ENCODE measurements at places on chromosomes 6 and 20.
A peak's percentile ranks its signal among the peaks of the same experiment; 100 is the strongest.

- no peaks in the 10 kb centered on the region for H3K4me1 ChIP-seq
- H3K4me3 ChIP-seq = no peak overlapping the region
- H3K36me3 ChIP-seq = no peaks in the 10 kb centered on the region
- DNase-seq = no peak
- no peaks in the 10 kb centered on the region for H3K27me3 ChIP-seq
Observed at GRCh38 chr6:20875369-20875963, 341.2 kb downstream of the CDKAL1 start.

DNA sequence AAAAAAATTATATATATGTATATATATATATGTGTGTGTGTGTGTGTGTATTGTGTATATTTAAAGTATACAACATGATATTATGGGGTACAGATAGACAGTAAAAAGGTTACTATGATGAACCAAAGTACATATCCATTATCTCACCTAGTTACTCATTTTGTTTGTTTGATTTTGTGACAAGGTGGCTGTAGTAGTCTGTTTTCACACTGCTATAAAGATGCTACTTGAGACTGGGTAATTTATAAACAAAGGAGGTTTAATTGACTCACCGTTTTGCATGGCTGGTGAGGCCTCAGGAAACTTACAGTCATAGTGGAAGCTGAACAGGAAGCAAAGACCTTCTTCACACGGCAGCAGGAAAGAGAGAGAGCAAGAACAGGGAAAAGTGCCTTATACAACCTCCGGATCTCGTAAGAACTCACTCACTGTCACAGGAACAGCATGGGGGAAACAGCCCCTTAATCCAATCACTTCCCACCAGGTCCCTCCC lies 30.2 kb upstream of the DACT2 start:
- H3K27me3 ChIP-seq = no peaks in the 10 kb centered on the region
- DNase-seq = no peak
- H3K4me3 ChIP-seq = no peak overlapping the region
- H3K27ac ChIP-seq = no peak overlapping the region

GRCh38 chr6:15968519-15968918 lies 160.4 kb upstream of the MYLIP start:
- H3K4me3 ChIP-seq = no peak overlapping the region
- DNase-seq = no peak
- H3K27me3 ChIP-seq = no peaks in the 10 kb centered on the region
- H3K4me1 ChIP-seq = no peaks in the 10 kb centered on the region
- no peak overlapping the region for H3K27ac ChIP-seq
- H3K36me3 ChIP-seq = no peaks in the 10 kb centered on the region

GRCh38 chr6:125212377-125212776 lies 58.8 kb downstream of the TPD52L1 start:
- no peaks in the 10 kb centered on the region for H3K27me3 ChIP-seq
- peaks cover 10% of the 10 kb centered on the region for H3K4me1 ChIP-seq
- no peak overlapping the region for H3K27ac ChIP-seq
- H3K36me3 ChIP-seq = no peaks in the 10 kb centered on the region

- no peak overlapping the region for H3K27ac ChIP-seq
- peaks cover 14% of the 10 kb centered on the region for H3K4me1 ChIP-seq
- no peak for DNase-seq
- no peaks in the 10 kb centered on the region for H3K36me3 ChIP-seq
Observed at GRCh38 chr6:15793826-15794225, 131.0 kb upstream of the DTNBP1 start.

DNA sequence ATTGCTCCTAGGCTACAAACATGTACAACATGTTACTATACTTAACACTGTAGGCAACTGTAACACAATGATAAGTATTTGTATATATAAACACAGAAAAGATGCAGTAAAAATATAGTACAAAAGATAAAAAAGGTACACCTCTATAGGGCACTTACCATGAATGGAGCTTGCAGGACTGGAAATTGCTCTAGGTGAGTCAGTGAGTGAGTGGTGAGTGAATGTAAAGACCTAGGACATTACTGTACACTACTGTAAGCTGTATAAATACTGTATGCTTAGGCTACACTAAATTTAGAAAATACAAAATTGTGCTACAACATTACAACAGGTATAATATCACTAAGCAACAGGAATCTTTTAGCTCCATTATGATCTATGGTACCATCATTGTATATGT lies 312.0 kb upstream of the PREP start:
- H3K27ac ChIP-seq = no peak overlapping the region
- no peak overlapping the region for H3K4me3 ChIP-seq
- no peak for DNase-seq
- H3K4me1 ChIP-seq = no peaks in the 10 kb centered on the region
- no peaks in the 10 kb centered on the region for H3K27me3 ChIP-seq
- no peaks in the 10 kb centered on the region for H3K36me3 ChIP-seq

GRCh38 chr20:58982406-58983114 lies 1.5 kb downstream of the NELFCD start:
- DNase-seq = no peak
- no peak overlapping the region for H3K27ac ChIP-seq
- no peak overlapping the region for H3K4me3 ChIP-seq
- H3K27me3 ChIP-seq = no peaks in the 10 kb centered on the region

GRCh38 chr20:59994697-59995122 lies 36.5 kb downstream of the CDH26 start:
- H3K27ac ChIP-seq = no peak overlapping the region
- no peaks in the 10 kb centered on the region for H3K36me3 ChIP-seq
- H3K4me3 ChIP-seq = no peak overlapping the region
- no peaks in the 10 kb centered on the region for H3K27me3 ChIP-seq

DNA sequence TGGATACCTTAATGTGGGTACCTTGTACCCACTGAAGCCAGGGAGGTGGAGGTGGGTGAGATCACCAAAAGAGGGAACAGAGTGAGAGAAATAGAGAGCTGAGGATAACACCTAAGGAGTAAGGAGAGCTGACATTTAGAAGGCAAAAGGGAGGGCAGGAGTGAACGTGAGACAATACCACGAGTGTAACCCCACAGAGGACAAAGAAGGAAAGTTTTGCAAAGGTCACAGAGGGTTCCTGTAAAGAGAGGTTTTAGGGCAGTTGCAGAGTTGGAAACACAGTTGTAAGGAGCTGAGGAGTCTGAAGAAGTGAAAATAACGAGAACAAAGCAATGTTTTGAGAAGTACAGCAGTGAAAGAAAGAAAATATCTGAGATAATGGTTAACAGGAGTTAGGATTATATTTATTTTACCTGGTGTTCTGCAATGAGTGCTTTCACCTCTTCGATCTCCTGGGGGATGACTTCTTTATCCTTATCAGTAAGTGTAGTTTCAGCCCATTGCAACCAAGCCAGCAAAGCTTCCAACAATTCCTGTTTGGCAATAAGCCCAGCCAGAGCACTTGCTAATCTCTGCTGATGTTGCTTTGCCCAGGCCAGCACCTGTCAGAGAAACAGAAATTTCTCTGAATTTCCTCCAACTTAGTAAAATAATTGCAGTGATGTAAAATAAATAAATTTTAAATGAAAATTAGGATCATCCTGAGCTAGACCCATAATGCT lies 166.8 kb downstream of the DST start:
- H3K4me1 ChIP-seq = no peaks in the 10 kb centered on the region
- peak; percentile 72 for DNase-seq
- peaks cover 37% of the 10 kb centered on the region for H3K36me3 ChIP-seq
- H3K4me3 ChIP-seq = no peak overlapping the region
- H3K27ac ChIP-seq = peak overlapping the region; percentile 30
- no peaks in the 10 kb centered on the region for H3K27me3 ChIP-seq

DNA sequence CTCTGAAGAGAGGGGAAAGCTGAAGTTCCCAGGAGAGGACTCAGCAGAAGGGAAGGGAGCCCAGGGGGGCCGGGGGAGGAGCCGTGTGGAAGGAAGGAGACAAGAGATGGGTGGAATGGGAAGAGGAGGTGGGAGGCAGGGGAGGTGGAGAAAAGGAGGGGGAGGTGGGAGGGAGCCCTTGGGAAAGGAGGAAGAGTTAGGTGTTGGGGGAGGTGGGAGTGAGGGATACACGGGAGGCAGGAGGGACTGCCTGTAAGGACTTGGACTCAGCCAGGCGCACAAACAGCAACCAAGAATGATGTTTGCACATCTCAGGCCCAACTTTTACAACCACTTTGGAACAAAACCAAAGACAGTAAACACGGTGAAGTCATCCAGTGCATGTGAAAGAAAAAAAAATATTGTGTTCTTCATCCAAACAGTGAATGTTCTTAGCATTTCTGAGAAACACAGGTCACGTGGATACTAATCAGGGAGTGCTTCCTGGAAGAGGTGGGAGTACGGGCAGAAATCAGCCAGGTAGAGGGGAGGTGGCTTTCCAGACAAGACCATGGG lies 17.4 kb upstream of the LSM14B start:
- H3K4me1 ChIP-seq = no peaks in the 10 kb centered on the region
- H3K27ac ChIP-seq = no peak overlapping the region
- H3K36me3 ChIP-seq = no peaks in the 10 kb centered on the region
- H3K27me3 ChIP-seq = no peaks in the 10 kb centered on the region
- no peak for DNase-seq
- H3K4me3 ChIP-seq = no peak overlapping the region

GRCh38 chr6:1618311-1619097 lies 8.8 kb downstream of the FOXC1 start:
- no peak for DNase-seq
- H3K36me3 ChIP-seq = no peaks in the 10 kb centered on the region
- H3K27ac ChIP-seq = no peak overlapping the region
- H3K4me3 ChIP-seq = no peak overlapping the region

- H3K4me1 ChIP-seq = no peaks in the 10 kb centered on the region
- no peak for DNase-seq
- H3K27ac ChIP-seq = no peak overlapping the region
- H3K36me3 ChIP-seq = no peaks in the 10 kb centered on the region
- no peak overlapping the region for H3K4me3 ChIP-seq
Observed at GRCh38 chr20:19909725-19910124, 107.4 kb upstream of the NAA20 start.

GRCh38 chr6:149284904-149285303 lies 32.6 kb upstream of the TAB2 start:
- H3K4me3 ChIP-seq = no peak overlapping the region
- H3K36me3 ChIP-seq = no peaks in the 10 kb centered on the region
- no peak overlapping the region for H3K27ac ChIP-seq
- no peak for DNase-seq
- H3K27me3 ChIP-seq = no peaks in the 10 kb centered on the region

- peaks cover 27% of the 10 kb centered on the region for H3K4me1 ChIP-seq
- DNase-seq = no peak
- H3K36me3 ChIP-seq = no peaks in the 10 kb centered on the region
- H3K27me3 ChIP-seq = no peaks in the 10 kb centered on the region
Observed at GRCh38 chr6:144920391-144920961, 635.3 kb downstream of the UTRN start.

DNA sequence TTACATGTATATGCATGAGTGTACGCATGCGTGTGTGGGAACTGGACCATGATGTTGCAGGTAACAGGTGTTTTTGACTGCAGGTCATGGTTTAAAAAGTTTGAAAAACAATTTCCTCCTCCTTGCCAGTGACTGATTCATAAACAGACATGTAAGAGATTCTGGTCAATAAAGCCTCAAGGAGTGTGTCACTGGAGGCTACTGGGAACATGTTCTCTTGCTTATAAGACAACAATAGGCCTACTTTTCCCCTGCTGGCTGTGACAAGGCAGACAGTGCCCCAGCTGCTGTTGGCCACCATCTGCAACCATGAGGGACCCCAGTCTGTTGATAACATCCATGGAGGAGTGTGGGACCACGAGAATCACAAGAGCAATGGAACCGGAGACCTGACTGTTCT lies 12.7 kb downstream of the LEMD2 start:
- H3K36me3 ChIP-seq = peaks cover 75% of the 10 kb centered on the region
- H3K27me3 ChIP-seq = no peaks in the 10 kb centered on the region
- no peak overlapping the region for H3K27ac ChIP-seq
- H3K4me1 ChIP-seq = no peaks in the 10 kb centered on the region
- no peak for DNase-seq
- no peak overlapping the region for H3K4me3 ChIP-seq

DNA sequence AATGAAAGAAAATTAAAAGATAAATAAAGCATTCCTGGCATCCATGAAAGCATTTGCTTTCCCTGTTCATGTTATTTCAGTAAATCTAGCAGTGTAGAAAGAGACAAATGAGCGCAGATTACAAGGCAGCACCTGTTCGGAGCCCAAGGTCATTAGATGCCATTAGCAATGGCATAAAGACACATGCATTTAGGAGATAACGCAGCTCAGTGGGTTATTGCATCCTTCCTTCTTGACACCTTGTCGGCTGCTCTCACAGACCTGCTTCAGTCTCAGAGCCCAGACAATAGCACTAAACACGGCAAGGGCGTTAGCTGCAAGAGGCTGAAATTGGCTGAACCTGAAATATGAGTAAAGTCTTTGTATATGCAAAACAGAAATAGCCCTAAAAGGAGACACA lies 140.3 kb downstream of the ATXN1 start:
- H3K4me1 ChIP-seq = no peaks in the 10 kb centered on the region
- H3K27me3 ChIP-seq = no peaks in the 10 kb centered on the region
- no peak for DNase-seq
- H3K36me3 ChIP-seq = no peaks in the 10 kb centered on the region
- H3K4me3 ChIP-seq = no peak overlapping the region

GRCh38 chr20:50747275-50747674 lies 15.9 kb downstream of the PARD6B start:
- no peak overlapping the region for H3K4me3 ChIP-seq
- H3K4me1 ChIP-seq = peaks cover 11% of the 10 kb centered on the region
- H3K27me3 ChIP-seq = no peaks in the 10 kb centered on the region
- H3K27ac ChIP-seq = no peak overlapping the region
- no peak for DNase-seq

DNA sequence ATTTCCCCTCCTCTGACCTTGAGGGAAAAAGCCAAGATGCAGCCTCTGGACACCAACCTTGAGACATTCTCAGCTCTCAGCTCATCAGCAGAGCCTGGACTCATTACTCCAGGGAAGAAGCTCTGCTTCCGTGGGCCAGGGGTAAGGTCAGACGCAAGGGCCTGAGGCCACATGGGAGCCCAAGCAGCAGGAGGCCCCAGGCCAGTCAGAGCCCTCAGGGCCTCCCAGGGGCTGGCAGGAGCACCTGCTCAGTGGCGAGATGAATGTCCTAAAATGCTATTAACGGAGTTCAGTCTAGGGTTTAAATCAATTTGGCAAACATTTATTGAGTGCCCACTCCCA lies 208.6 kb downstream of the ERMARD start:
- H3K4me3 ChIP-seq = no peak overlapping the region
- peak overlapping the region; percentile 58 for H3K27ac ChIP-seq
- no peaks in the 10 kb centered on the region for H3K27me3 ChIP-seq

GRCh38 chr20:6683021-6683977 lies 84.2 kb upstream of the BMP2 start:
- H3K27ac ChIP-seq = no peak overlapping the region
- H3K4me1 ChIP-seq = no peaks in the 10 kb centered on the region
- no peak for DNase-seq
- no peaks in the 10 kb centered on the region for H3K27me3 ChIP-seq

DNA sequence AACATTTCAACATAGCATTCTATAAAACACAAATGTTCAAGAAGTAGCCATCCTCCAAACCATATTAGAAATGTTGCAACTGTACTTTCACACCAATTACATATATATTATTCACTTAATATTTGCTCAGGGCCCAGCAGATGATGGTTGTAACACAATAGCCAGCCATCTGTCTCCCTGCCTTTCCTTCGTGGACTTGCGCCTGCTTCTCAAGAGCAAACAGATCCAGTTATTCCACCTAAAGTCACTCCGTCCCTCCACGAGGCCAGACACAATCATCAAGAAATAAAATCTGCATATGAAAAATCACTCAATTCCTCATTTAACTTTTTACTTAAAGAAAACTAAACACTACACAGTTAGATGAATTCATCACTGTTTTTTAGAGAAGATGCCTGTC lies 160.4 kb downstream of the RALGAPA2 start:
- peaks cover 17% of the 10 kb centered on the region for H3K4me1 ChIP-seq
- no peak for DNase-seq
- no peaks in the 10 kb centered on the region for H3K27me3 ChIP-seq
- no peaks in the 10 kb centered on the region for H3K36me3 ChIP-seq

GRCh38 chr6:52839124-52840055 lies 1.2 kb downstream of the GSTA5 start:
- H3K27me3 ChIP-seq = no peaks in the 10 kb centered on the region
- H3K36me3 ChIP-seq = no peaks in the 10 kb centered on the region
- DNase-seq = peak; percentile 75
- no peak overlapping the region for H3K4me3 ChIP-seq

All from pancreas (tissue), 10 donors.